ENCODE measurements at places on chromosomes 6 and 20.

GRCh38 chr6:29995340-29995777 is 53.0 kb downstream of the HLA-A start:
- no peak for DNase-seq
- no peak overlapping the region for H3K27ac ChIP-seq
- H3K27me3 ChIP-seq: peaks cover 14% of the 10 kb centered on the region
- no peak overlapping the region for H3K4me3 ChIP-seq
- peaks cover 10% of the 10 kb centered on the region for H3K4me1 ChIP-seq

DNA sequence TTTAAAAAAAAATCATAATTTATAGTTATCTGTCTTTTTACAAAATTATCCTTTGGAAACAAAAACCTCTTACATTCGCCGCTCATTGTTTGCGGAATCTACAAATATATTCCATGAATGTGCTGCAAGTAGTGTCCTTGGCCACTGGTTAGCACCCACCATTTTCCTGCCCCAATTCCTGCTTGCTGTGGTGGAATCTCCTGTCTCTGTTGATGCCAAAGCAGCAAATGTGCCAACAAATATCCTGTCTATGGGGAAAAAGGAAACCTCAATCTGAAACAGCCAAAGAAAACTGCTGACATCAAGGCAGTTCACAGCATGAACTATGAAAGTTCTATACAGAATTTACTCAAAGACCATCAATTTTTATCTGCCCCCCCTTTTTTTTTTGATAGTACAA is 603.6 kb downstream of the COL12A1 start:
- H3K4me1 ChIP-seq: no peaks in the 10 kb centered on the region
- no peak for DNase-seq
- no peak overlapping the region for H3K27ac ChIP-seq

- H3K4me1 ChIP-seq: peaks cover 29% of the 10 kb centered on the region
- no peaks in the 10 kb centered on the region for H3K27me3 ChIP-seq
- H3K27ac ChIP-seq: no peak overlapping the region
- no peak for DNase-seq
- H3K4me3 ChIP-seq: no peak overlapping the region
Observed at GRCh38 chr6:43009124-43009523, 4.6 kb downstream of the MEA1 start.

GRCh38 chr6:130968476-130968875 is 94.6 kb downstream of the EPB41L2 start:
- H3K4me1 ChIP-seq: no peaks in the 10 kb centered on the region
- no peak overlapping the region for H3K4me3 ChIP-seq
- no peaks in the 10 kb centered on the region for H3K27me3 ChIP-seq
- no peak overlapping the region for H3K27ac ChIP-seq
- no peak for DNase-seq

- H3K27me3 ChIP-seq: peaks cover 51% of the 10 kb centered on the region
- H3K27ac ChIP-seq: no peak within 1 kb of the TSS
- H3K36me3 ChIP-seq: no peaks in the 10 kb centered on the region
- H3K4me3 ChIP-seq: peak within 1 kb of the TSS; percentile 59
- no peak for DNase-seq
Observed at GRCh38 chr6:151493804-151494234, at the start of gene CCDC170. Gene CCDC170 (plus strand): TSS chr6:151494017. CDS start chr6:151494129, 112 bp downstream.

GRCh38 chr6:44960898-44961297 is 367.2 kb upstream of the RUNX2 start:
- peak overlapping the region; percentile 16 for H3K27ac ChIP-seq
- no peak overlapping the region for H3K4me3 ChIP-seq
- H3K36me3 ChIP-seq: no peaks in the 10 kb centered on the region
- H3K4me1 ChIP-seq: peaks cover 5% of the 10 kb centered on the region
- no peak for DNase-seq

- DNase-seq: no peak
- no peaks in the 10 kb centered on the region for H3K27me3 ChIP-seq
- H3K36me3 ChIP-seq: peaks cover 8% of the 10 kb centered on the region
- peaks cover 21% of the 10 kb centered on the region for H3K4me1 ChIP-seq
Observed at GRCh38 chr6:44237021-44237812, 9.7 kb upstream of the HSP90AB1 start.

- no peaks in the 10 kb centered on the region for H3K4me1 ChIP-seq
- H3K36me3 ChIP-seq: no peaks in the 10 kb centered on the region
- no peak for DNase-seq
- no peak overlapping the region for H3K27ac ChIP-seq
- H3K27me3 ChIP-seq: no peaks in the 10 kb centered on the region
- H3K4me3 ChIP-seq: no peak overlapping the region
Observed at GRCh38 chr6:91695221-91695620, 1108.3 kb upstream of the MAP3K7 start.

DNA sequence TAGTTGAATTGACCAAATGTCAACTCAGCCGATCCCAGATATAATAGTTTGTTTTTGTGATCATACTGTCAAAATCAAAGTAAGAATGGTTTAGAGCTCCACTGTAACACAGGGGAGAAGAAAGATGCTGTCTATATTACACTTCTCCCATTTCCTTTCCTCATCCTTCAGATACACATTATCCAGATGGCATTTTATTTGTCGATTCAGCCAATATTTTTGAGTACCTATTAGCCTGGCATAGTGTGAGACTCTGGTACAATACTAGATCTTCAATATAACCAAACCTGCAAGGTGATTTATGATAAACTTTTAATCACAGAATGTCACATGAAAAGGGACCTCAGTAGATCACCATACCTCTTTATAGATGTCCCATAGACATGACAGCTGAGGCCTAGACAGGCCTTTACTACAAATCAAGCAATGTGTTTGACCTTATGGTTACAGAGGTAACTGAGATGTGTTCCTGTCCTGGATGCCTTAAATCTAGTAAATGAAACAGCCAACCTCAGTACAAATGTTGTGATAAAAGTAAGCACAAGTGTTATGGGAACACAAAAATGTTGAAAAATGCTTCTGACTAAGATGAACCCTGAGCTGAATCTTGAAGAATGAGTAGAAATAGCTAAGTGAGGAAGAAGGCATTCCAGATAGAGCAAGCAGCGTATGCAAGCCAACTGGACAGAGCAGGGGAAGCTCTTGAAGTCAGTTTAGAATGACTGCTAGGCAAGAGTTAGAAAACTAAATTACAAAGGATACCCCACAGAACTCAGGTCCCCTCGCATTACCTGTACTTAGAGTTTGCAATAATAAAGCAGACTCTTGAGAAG is 1.9 kb downstream of the FBXO9 start:
- no peaks in the 10 kb centered on the region for H3K27me3 ChIP-seq
- H3K4me3 ChIP-seq: peak overlapping the region; percentile 95
- peaks cover 14% of the 10 kb centered on the region for H3K36me3 ChIP-seq
- no peak overlapping the region for H3K27ac ChIP-seq
- peaks cover 42% of the 10 kb centered on the region for H3K4me1 ChIP-seq
- no peak for DNase-seq

DNA sequence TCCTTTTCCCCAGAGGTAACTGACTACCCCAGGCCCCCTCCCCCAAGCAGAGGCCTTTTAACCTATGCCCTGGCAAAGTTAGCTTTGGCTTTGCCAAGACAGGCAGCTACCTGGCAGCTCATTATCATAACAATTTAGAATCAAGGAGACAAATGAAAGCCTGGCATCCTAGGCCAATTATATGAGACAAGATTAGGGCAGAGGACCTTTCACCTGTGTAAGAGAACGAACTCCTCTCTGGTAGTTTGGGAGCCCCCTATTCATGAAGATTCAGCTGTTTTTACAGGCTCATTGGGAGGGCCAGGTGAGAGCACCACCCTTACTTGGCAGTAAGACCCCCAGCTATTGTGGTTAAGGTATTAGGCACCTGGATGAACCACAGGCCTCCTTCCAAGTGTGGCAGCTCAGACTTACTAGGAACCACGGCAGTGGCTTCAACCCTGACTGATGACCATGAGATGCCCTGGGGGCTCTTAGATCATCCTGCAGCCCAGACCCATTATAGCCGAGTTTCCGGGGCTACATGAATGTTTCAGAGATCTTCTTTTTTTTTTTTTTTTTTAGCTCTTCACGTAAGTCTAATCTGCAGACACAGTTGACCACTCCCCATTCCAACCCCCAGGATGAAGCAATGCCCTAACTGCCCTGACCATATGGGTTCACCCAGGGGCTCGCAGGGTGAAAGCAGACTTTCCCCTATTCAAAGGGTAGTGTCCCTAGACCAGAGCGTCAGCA is 56.2 kb downstream of the RAB44 start:
- H3K27ac ChIP-seq: peak overlapping the region; percentile 93
- no peak overlapping the region for H3K4me3 ChIP-seq
- H3K4me1 ChIP-seq: peaks cover 67% of the 10 kb centered on the region
- H3K27me3 ChIP-seq: no peaks in the 10 kb centered on the region

- no peaks in the 10 kb centered on the region for H3K4me1 ChIP-seq
- no peak for DNase-seq
- H3K36me3 ChIP-seq: peaks cover 2% of the 10 kb centered on the region
- no peak overlapping the region for H3K27ac ChIP-seq
- H3K27me3 ChIP-seq: no peaks in the 10 kb centered on the region
- no peak overlapping the region for H3K4me3 ChIP-seq
Observed at GRCh38 chr6:63897952-63898351, 262.4 kb downstream of the PHF3 start.

- H3K27ac ChIP-seq: no peak overlapping the region
- H3K27me3 ChIP-seq: peaks cover 78% of the 10 kb centered on the region
- no peaks in the 10 kb centered on the region for H3K4me1 ChIP-seq
- H3K4me3 ChIP-seq: no peak overlapping the region
- no peak for DNase-seq
Observed at GRCh38 chr6:169296170-169296569, 42.5 kb upstream of the THBS2 start.

DNA sequence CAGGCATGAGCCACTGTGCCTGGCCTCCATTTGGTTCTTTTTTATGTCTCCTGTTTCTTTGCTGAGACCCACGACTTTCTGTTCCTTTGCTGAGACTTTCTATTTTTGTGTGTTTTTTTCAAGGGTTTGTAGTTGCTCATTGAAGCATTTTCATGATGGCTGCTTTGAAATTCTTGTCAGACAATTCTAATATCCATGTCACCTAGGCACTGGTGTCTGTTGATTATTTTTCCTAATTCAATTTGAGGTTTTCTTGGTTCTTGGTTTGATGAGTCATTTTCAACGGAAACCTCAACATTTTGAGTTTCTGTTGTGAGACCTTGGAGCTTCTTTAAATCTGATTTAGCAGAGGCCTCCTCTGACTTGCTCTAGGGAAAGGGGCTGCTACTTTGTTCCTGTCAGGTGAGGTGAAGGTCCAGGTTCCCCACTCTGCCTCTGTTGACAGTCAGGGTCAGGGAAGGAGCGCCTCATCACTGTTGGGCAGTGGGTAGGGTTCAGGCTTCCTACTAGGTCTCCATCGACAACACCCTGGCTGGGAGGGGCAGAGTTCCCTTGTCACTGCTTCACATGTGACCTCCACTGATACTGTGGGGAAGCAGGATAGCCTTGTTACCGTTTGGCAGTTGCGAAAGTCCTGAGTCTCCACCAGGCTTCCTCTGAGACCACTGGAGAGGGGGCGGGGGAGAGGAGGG is 67.2 kb upstream of the RNF24 start:
- H3K4me3 ChIP-seq: peak overlapping the region; percentile 50
- peaks cover 5% of the 10 kb centered on the region for H3K36me3 ChIP-seq
- H3K4me1 ChIP-seq: peaks cover 36% of the 10 kb centered on the region
- DNase-seq: no peak
- H3K27ac ChIP-seq: peak overlapping the region; percentile 72
- no peaks in the 10 kb centered on the region for H3K27me3 ChIP-seq

GRCh38 chr20:52922436-52922835 is 49.7 kb upstream of the TSHZ2 start:
- no peaks in the 10 kb centered on the region for H3K36me3 ChIP-seq
- H3K27me3 ChIP-seq: peaks cover 52% of the 10 kb centered on the region
- no peak overlapping the region for H3K27ac ChIP-seq
- no peak for DNase-seq
